ENCODE measurements at places on chromosomes 3 and 15.

DNA sequence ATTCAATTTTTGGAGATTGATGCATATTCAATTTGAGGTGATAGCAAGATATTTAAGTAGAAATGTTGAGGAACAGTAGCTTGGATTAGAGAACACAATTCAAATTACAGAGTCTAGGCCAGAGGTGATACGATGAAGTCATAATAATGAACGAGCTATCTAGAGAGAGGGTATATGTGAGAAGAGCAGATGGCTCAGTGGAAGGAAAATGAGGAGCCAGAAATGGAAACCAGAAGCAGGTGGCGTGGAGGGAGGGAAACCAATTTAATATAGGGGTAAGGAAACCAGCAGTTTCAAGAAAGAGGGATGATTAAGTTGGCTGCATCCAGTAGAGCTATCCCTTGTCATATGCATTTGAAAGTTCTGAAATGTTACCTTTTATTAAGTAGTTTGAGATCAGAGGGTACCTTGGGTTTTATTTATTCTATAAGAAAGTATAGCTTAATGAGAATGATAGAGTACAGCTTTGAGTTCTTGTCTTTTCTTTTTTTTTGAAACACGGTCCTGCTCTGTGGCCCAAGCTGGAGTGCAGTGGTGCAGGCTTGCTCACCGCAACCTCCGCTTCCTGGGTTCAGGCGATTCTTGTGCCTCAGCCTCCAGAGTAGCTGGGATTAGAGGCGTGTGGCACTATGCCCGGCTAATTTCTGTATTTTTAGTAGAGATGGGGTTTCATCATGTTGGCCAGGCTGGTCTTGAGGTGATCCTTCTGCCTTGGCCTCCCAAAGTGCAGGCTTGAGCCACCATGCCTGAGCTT lies 22.1 kb downstream of the NCK1 start:
- DNase-seq = no peak

GRCh38 chr15:70054366-70054765 lies 43.4 kb downstream of the TLE3 start:
- DNase-seq = no peak

DNA sequence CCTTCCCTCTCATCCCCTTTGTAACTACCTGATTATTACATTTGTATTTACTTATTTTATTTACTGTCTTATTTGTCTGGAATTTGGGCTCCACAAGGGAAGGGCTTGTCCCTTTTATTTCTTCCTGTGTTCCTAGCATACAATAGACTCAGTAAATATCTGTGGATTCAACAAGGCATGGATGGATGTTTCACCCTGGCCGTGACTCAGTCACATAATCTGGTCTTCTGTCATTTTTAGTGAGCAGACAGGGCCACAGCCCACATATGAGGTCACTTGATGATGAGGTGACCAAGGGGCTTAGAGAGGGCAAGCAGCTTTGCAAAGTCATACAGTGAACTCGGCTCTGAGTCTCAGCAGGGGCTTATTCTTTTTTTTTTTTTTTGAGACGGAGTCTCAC lies 7.8 kb upstream of the DAG1 start:
- DNase-seq = no peak

DNA sequence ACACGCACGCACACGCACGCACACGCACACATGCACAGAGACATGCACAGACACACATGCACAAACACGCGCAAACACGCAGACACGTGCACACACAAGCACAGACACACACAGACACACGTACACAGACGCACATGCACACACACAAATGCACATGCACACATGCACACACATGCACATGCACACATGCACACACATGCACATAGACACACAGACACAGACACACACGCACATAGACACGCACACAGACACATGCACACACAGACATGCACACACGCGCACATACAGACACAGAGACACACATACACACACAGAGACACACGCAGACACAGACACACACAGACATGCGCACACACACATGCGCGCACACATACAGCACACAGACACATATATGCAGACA lies 26.4 kb upstream of the PIGZ start:
- DNase-seq = no peak

All from CD4-positive, alpha-beta T cell treated with Interleukin-21 for 1 hour (primary cell).